ENCODE measurements at places on chromosomes 2 and 18. TPM values are rescaled to one million over a fixed set of nuclear protein-coding genes. Genes with fewer than 3 reads are reported as not detected.

- no peak overlapping the region for H3K27ac ChIP-seq
- no peaks in the 10 kb centered on the region for H3K27me3 ChIP-seq
- H3K4me3 ChIP-seq = no peak overlapping the region
Measured at GRCh38 chr2:179805001-179805400, 56.4 kb downstream of the ZNF385B start.

DNA sequence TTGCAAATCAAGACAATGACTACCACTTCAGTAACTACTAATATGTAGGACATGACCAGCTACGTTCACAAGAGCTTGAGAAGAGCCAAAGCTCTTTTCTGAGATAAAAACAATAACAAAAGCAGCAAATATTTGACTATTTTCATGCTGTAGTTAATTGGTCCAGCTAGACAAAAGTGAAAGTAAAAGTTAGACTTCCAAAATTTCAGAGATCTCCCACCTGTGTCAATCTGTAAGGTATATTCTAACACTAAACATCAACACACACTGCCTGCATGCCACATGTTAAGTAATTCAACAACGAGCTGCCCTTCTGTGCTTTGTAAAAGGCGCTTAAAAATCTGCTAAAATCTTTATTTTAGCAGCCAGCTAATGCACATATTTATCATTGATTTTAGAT is 185.9 kb downstream of the SLC39A10 start:
- no peaks in the 10 kb centered on the region for H3K36me3 ChIP-seq
- H3K4me1 ChIP-seq = no peaks in the 10 kb centered on the region
- no peak for DNase-seq
- no peaks in the 10 kb centered on the region for H3K27me3 ChIP-seq

DNA sequence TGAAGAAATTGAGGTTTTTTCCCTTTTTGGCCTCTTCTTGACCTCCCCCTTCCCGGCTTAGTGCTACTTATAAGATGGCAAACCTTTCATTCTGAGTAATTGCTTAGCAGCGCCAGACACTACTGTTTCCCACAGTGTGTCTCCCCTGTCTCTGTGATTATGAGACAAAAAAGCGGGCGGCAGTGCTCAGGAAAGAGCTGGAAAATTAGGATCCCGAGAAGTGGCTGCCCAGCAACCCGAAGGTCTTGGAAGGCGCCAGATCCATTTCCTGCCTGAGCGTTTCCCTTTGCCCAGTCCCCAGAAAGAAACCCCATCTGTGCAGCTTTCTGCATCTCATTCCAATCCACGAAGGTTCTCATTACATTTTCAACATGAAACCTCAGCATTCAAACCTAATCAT is 191.9 kb upstream of the APCDD1 start:
- no peak overlapping the region for H3K27ac ChIP-seq
- no peaks in the 10 kb centered on the region for H3K27me3 ChIP-seq
- no peak for DNase-seq
- H3K4me3 ChIP-seq = no peak overlapping the region

- H3K4me1 ChIP-seq = no peaks in the 10 kb centered on the region
- H3K36me3 ChIP-seq = peaks cover 47% of the 10 kb centered on the region
- no peak for DNase-seq
- no peak overlapping the region for H3K27ac ChIP-seq
Measured at GRCh38 chr18:12430137-12430990, 22.6 kb downstream of the PRELID3A start.

GRCh38 chr2:88329815-88330603 is 122.5 kb downstream of the FOXI3 start:
- H3K27ac ChIP-seq = no peak overlapping the region
- H3K36me3 ChIP-seq = no peaks in the 10 kb centered on the region
- peaks cover 5% of the 10 kb centered on the region for H3K27me3 ChIP-seq

GRCh38 chr18:58996131-58996641 is 131.5 kb downstream of the ZNF532 start:
- H3K27ac ChIP-seq = no peak overlapping the region
- no peaks in the 10 kb centered on the region for H3K27me3 ChIP-seq
- H3K36me3 ChIP-seq = no peaks in the 10 kb centered on the region
- DNase-seq = no peak

DNA sequence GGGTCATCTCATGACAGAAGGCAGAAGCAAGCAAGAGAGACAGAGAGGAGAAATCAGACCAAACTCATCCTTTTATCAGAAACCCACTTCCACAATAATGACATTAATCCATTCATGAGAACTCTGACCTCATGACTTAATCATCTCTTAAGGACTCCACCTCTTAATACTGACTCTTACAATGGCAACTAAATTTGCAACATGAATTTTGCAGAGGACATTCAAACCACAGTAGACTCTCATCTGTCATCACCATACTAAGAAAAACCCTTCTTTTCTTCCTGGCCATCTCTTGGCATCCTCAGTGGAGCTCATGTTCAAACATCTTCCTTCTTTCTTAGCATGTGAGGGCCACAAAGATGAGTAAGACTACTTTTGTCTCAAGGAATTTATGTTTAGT is 476.2 kb upstream of the RAB12 start:
- no peak for DNase-seq
- H3K4me1 ChIP-seq = no peaks in the 10 kb centered on the region
- H3K4me3 ChIP-seq = no peak overlapping the region
- H3K36me3 ChIP-seq = no peaks in the 10 kb centered on the region
- no peak overlapping the region for H3K27ac ChIP-seq

GRCh38 chr2:154455866-154456265 is 242.6 kb upstream of the KCNJ3 start:
- peaks cover 3% of the 10 kb centered on the region for H3K4me1 ChIP-seq
- H3K4me3 ChIP-seq = peak overlapping the region; percentile 35
- H3K27me3 ChIP-seq = no peaks in the 10 kb centered on the region
- DNase-seq = no peak
- no peak overlapping the region for H3K27ac ChIP-seq

FAM237A gene
- total RNA-seq = not detected

HOXD8 gene
- 3.7 TPM for total RNA-seq

- no peak overlapping the region for H3K27ac ChIP-seq
- no peaks in the 10 kb centered on the region for H3K4me1 ChIP-seq
- H3K36me3 ChIP-seq = no peaks in the 10 kb centered on the region
- H3K4me3 ChIP-seq = no peak overlapping the region
Measured at GRCh38 chr2:80166483-80167171, 137.9 kb downstream of the LRRTM1 start.

DNA sequence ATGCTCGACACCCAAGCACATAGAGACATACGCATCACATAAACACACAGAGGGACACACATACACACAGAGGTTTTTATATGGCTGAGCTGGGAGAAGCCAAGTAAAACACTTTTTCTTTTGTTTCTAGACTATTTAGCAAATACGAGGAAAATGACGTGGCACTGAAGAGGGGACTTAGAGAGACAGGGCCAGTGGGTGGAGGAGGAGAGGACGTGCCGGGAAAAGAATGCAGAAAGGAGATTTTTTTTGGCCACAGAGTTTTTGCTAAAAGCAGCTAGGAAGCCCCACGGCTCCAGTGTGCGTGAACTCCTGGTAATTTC is 168.5 kb upstream of the KLF7 start:
- peak overlapping the region; percentile 87 for H3K27ac ChIP-seq
- DNase-seq = no peak
- H3K4me3 ChIP-seq = peak overlapping the region; percentile 22
- no peaks in the 10 kb centered on the region for H3K27me3 ChIP-seq

- peaks cover 4% of the 10 kb centered on the region for H3K36me3 ChIP-seq
- H3K4me3 ChIP-seq = no peak overlapping the region
- H3K27me3 ChIP-seq = no peaks in the 10 kb centered on the region
- peaks cover 21% of the 10 kb centered on the region for H3K4me1 ChIP-seq
- no peak overlapping the region for H3K27ac ChIP-seq
Measured at GRCh38 chr2:239949537-239949936, 75.6 kb downstream of the NDUFA10 start.

DNA sequence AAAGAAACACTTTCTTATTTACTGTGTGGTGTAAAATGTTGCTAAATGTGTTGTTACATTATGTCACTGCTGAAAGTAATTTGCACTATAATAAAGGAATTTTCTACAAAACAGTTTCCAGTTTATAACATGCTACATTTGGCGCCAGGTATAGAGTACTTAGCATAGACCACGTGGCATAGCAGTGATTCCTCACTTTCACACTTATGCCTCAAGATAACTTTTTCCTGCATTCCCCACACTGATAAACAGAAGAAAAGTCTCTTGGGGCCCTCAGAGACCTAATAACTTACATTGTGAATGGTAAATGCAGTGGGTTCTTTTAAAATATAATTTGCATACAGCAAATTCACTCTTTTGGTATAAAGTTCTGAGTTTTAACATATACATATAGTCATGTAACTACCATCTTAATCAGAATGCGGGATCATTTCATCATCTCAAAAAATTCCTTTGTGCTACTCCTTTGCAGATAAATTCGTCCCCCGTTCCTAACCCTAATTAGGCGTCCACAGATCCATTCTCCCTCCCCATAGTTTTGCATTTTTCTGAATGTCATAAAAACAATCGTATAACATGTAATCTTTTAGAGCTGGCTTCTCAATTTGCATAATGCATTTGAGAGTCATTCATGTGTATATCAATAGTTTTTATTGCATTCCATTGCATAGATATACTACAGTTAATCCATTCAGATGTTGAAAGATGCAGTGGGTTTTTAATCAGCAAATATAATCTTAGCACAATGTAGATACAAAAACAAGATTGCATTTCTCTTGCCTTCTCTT is 7.5 kb downstream of the LGALSL start:
- no peaks in the 10 kb centered on the region for H3K27me3 ChIP-seq
- H3K36me3 ChIP-seq = peaks cover 30% of the 10 kb centered on the region
- no peak for DNase-seq
- no peak overlapping the region for H3K4me3 ChIP-seq
- peaks cover under 1% of the 10 kb centered on the region for H3K4me1 ChIP-seq
- no peak overlapping the region for H3K27ac ChIP-seq

- no peak overlapping the region for H3K4me3 ChIP-seq
- no peak overlapping the region for H3K27ac ChIP-seq
- DNase-seq = peak; percentile 26
- H3K4me1 ChIP-seq = peaks cover 81% of the 10 kb centered on the region
- no peaks in the 10 kb centered on the region for H3K27me3 ChIP-seq
Measured at GRCh38 chr2:16654833-16655444, 10.7 kb downstream of the CYRIA start.

GRCh38 chr18:60996822-60997221 is 336.4 kb upstream of the CDH20 start:
- DNase-seq = no peak
- H3K4me1 ChIP-seq = no peaks in the 10 kb centered on the region
- no peak overlapping the region for H3K4me3 ChIP-seq
- H3K36me3 ChIP-seq = no peaks in the 10 kb centered on the region
- H3K27ac ChIP-seq = no peak overlapping the region

ODC1 gene
- 123 TPM for total RNA-seq

SPIRE1 gene
- 42.9 TPM for total RNA-seq

- DNase-seq = no peak
- peaks cover 37% of the 10 kb centered on the region for H3K36me3 ChIP-seq
- H3K4me3 ChIP-seq = no peak overlapping the region
- H3K27ac ChIP-seq = no peak overlapping the region
- no peaks in the 10 kb centered on the region for H3K27me3 ChIP-seq
- peaks cover 62% of the 10 kb centered on the region for H3K4me1 ChIP-seq
Measured at GRCh38 chr18:55249550-55249949, 290.3 kb upstream of the CCDC68 start.

MC5R gene
- not detected for total RNA-seq

REG1B gene
- total RNA-seq = not detected

DNA sequence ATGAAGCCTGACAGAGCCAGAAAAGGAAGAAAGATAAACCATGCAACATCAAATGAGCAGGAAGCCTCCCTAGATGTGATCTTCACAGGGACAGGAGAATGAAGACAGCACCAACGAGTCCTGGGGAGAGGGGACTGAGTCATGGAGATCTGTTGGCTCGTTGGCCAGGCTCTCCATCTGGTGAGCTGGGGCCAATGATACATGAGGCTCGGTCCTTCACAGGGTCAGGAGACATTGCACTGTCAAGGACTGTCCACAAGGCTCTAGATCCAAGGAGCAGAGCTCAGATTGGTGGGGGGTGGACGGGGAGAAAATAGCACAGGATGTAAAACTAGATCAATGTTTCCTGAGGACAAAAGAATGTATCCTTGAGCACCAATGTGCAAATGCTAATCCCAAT is 735 bp downstream of the CD207 start:
- no peak overlapping the region for H3K27ac ChIP-seq
- no peaks in the 10 kb centered on the region for H3K27me3 ChIP-seq
- H3K36me3 ChIP-seq = no peaks in the 10 kb centered on the region
- DNase-seq = peak; percentile 72

CAPN14 gene
- not detected for total RNA-seq

DNA sequence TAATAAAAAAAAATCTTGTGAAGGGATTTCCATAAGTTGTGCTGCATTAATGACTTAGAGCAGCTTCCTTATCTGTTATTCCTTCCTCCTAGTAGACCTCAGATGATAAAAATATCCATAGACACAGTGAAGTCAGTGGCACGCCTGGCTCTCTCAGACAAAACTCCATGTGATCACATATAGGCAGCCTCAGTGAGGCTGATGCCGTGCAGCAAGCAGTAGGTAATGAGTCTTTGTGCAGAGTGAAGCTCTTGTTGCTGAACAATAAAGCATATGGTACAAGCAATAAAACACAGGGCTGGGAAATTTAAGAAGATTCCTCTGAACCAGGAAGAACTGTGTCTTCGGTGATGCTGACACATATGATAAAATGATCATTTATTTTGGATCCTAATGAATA is 102.7 kb downstream of the CSRNP3 start:
- no peaks in the 10 kb centered on the region for H3K36me3 ChIP-seq
- H3K27me3 ChIP-seq = no peaks in the 10 kb centered on the region
- no peak overlapping the region for H3K27ac ChIP-seq
- no peak overlapping the region for H3K4me3 ChIP-seq
- peaks cover 8% of the 10 kb centered on the region for H3K4me1 ChIP-seq

DNA sequence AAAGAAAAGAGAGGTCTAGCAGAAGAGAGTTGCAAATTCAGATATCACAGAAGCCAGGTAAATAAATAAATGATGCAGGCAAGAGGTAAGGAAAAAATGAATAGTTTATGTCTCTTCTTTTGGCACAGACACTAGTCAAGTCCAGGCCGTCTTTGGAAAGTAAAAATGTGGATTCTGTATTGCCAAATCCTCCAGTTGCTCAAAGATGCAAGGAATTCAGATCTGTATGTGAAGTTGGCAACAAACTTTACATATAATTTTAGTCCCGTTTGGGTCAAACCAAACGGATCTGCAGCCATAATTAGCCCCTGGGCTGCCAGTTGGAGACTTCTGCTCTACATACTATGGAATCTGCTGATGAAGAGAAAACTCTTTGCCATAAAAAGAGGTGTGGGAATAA is 200.5 kb upstream of the RND3 start:
- no peak overlapping the region for H3K4me3 ChIP-seq
- H3K36me3 ChIP-seq = no peaks in the 10 kb centered on the region
- no peak for DNase-seq

DNA sequence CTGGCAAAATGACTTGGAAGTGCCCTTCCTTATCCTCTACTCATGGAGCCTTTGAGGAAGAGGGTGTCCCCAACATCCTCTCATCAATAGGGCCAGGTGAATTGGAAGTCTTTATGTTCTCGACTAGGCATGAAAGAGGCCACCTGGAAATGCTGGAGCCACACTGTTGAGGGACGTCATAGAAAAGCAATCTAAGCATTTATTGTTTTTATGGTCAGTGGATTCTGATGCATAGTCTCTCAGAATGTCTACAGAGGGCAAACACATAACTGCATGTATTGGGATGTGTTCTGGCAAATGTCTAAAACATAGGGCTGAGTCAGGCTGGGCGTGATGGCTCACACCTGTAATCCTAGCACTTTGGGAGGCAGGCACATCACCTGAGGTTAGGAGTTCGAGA is 246.6 kb upstream of the SP5 start:
- H3K4me1 ChIP-seq = no peaks in the 10 kb centered on the region
- H3K27ac ChIP-seq = no peak overlapping the region
- no peaks in the 10 kb centered on the region for H3K27me3 ChIP-seq
- no peak for DNase-seq
- no peak overlapping the region for H3K4me3 ChIP-seq

All from esophagus muscularis mucosa (tissue), 4 donors.